Posterior vena cava (tissue), 2 donors: ENCODE measurements at places on chromosomes 7 and 10. TPM values are rescaled to one million over a fixed set of nuclear protein-coding genes. Genes with fewer than 3 reads are reported as not detected.

LRMDA gene
- total RNA-seq, result 14.4 TPM

XPNPEP1 gene
- total RNA-seq, result 57.0 TPM

CYP2C9 gene
- total RNA-seq, result not detected

DNA sequence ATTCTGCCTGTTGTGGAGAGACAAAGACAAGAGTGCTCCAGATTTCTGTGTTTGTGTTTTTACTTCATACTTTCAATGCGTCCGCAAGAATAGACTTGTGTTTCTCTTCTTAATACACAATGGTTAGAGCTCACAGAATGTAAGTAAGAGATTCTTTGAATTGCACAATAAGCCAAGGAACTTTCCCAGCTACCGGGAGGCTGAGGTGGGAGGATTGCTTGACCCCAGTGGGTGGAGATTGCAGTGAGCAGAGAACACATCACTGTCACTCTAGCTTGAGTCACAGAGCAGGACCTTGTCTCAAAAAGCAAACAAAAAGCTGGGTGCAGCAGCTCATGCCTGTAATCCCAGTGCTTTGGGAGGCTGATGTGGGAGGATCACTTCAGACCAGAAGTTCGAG lies 250.7 kb upstream of the MYO3A start:
- DNase-seq, result no peak

GRCh38 chr7:36690514-36691187 lies 33.6 kb downstream of the AOAH start:
- DNase-seq, result no peak

DNA sequence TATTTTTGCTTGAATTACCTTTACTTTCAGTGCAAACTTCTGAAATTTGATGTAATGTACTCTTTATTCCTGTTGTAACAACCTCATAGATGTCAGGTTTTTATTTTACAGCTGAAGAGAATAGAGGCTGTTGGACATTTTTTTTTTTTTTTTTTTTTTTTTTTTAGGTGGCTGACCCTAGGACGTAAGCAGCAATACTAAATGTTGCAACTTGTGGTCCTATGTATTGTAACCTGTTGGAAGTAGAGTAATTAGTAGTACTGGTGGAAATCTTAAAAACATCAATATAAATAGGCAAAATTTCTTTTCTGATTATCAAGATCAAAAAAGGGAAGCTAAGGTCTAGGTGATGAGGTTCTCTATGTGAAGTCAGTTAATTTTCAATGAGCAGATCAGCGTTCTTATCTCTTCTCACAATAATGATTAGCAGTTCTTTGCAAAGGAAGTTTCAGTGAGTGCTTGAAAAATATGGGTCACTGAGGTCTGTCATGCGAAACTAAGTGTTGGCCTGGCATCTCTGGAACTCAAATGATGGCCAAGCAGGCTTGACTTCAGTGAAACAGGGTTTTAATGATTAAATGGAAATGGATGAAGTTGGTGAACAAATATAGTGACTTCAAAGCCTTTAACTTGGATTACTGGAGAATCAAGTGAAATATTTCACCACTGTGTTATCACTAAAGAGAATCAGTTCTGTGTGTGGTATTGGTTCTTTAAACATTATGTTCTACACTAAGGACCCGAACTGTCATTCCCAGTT lies 42.7 kb downstream of the BICC1 start:
- no peak for DNase-seq

GRCh38 chr10:71834343-71834674 lies 16.7 kb downstream of the PSAP start:
- DNase-seq, result peak; percentile 70

DNA sequence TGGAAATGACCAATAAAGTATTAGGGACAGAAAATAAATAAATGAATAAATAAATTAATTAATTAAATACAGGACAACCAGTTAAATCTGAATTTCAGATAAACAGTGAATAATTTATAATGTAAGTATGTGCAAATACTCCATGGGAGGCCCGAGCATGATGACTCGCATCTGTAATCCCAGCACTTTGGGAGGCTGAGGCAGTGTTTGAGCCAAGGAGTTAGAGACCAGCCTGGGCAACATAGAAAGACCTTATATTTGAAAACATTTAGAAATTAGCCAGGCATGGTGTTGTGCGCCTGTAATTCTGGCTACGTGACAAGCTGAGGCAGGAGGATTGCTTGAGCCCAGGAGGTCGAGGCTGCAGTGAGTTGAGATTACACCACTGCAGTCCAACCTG lies 123.7 kb downstream of the CUL2 start:
- DNase-seq, result no peak
